ENCODE measurements at places on chromosomes 5 and 9.

DNA sequence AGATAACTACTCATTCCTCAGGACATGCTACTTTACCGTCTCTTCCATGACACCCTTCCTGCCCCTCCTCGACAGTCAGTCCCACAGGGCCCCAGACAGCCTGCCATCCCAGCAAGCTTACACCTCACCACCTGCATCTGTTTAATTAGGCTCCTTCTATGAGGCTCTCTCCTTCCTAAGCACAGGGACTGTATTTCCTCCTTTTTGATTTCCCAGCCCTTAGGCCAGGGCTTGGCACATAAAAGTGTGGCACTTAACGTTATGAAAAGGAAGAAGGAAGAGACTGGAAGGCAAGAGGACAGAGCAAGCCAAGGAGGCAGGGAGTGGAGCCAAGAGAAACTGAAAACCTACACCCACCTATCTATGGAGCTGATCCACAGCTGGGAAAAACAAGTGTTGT is 146.8 kb downstream of the SIL1 start:
- DNase-seq = no peak

DNA sequence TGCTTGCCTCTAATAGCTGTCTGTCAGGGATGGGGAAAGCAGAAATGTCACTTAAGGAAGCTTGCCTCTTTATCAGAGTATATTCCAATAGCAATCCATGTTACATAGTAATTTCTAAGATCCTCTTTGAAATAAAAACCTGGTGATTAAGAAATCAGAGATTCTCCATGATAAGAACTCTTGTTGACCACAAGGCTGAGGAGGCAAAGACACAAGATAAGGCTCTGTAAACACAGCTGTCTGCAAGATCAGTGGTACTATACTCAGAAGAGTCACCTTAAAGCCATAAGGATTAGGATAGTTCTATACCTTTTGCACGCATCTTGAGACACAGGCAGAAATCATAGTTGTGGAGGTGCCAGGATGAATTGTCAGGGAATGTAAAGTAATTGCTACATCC is 40.3 kb downstream of the HEXB start:
- no peak for DNase-seq

- no peak for DNase-seq
These were observed 11.3 kb upstream of the DTWD2 start for GRCh38 chr5:118999696-119000095.

DNA sequence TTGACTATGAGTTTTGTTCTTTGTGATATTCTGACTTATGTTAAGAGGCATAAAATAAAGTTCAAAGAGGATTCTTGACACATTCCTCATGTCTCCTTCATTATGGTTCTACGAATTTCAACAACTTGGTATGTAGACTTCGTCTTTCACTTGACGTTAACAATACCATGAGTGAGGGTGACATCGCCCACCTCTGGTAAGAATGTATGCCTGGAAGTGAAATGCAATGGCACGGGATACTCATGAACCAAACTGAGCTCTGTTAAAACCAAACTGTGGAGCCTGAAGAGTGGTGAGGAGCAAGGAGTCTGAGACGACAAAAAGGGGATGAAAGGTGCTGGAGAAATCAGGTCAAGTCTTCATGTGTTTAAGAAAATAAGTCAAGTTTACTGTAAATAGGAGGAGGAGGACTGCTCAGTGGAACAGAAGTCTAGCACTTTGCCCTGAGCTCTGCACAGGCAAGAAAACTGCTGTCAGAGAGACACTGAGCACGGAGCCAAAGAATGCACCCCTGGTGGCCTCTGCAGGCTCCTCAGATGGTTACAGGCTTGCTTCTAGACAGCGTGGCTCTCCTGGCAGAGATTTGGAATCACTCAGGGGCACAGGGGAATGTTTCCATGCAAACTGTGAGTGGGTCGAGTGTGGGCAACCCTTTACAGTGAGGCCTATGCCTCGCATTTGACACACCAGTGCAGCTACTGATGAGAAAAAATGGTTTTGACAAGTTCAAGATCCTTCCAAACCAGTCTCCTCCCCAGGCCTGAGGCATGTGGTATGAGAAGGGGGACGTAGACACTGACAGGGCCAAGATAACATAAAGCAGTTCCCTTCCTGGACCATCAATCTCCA is 470.1 kb downstream of the IRX1 start:
- no peak for DNase-seq

DNA sequence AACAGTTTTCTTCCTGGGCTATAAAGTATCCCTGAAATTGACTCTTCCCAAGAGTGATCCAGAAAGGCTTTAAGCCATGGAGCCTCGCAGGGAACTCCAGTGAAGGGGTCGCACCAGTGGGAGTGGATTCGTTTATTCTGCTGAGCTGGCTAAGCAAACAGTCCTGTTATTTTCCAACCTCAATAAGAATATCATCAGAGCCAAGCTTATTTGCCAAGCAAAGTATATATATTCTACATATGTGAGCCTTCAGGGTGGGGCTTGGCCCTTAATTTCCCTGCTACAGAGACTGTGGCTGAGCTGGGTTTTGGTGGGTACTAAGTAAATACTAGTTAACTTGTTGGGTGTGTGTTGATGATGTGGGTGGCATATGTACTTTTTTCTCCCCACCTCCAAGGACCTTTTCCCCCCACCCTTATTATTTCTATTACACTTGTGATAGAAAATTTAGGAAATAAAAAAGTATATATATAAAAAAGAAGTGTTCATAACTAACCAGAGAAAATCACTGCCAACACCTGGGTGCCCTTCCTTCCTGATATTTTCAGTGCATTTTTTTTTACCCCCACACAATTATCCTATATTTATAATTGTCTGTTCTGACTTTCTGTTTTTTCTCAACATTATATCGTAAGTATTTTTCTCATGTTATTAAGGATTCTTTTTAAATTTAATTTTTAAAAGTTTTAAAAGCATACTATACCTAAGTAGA is 5.3 kb downstream of the GSN start:
- peak; percentile 73 for DNase-seq

DNA sequence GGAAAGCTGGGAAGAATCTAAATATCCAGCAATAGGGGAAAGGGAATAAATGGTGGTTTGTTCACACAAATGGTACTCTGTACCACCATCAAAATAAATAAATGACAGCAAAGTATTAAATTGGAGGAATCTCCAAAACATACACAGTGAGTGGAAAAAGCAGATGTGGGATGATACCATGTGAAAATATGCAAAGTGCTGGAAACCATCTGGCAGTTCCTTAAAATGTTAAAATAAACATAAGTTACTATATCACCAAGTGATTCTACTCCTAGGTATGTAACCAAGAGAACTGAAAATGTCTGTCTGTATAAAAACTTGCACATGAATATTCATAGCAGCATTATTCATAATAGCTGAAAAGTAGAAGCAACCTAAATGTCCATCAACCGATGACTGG is 41.9 kb upstream of the TEX48 start:
- no peak for DNase-seq

DNA sequence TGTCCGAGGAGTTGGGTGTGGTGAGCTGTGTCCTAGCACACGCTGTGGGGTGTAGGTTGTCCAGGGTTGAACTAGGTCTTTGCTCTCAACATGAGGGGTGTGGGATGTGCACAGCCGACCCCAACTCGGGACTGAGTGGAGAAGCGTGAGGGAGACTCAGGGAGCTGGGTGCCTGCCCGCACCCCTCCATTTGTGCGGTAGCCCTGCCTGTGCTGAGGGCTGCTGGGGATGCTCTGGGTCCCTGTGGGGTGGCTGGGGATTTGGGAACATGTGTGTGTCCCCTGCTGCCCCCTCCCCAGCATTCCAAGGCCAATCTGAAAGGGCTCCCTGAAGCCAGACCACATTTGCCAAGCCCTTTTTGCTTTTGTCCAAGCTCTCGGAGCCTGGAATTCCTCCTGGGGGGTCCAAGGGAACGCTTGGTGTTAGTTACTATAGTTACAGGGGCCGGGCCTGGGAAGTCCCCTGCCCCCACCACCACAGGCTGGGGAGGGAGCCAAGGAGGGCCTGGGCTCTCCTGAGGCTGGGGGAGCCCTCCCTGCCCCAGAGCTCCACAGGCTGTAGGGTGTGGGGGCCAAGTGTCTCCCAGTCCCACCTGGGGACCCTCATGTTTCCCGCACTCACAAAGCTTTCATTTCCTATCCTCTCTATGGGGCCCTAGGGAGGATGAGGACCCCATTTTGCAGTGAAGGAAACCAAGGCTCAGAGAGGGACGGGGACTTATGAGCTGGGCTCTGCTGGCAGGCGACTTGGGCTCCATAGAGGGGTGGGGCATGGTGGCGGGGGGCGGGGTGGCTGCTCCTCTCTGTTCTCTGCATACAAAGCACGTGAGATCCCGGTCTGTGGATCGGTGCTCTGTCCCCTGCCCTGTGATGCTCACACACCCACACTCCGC is 1.1 kb downstream of the CRB2 start:
- DNase-seq = no peak

DNA sequence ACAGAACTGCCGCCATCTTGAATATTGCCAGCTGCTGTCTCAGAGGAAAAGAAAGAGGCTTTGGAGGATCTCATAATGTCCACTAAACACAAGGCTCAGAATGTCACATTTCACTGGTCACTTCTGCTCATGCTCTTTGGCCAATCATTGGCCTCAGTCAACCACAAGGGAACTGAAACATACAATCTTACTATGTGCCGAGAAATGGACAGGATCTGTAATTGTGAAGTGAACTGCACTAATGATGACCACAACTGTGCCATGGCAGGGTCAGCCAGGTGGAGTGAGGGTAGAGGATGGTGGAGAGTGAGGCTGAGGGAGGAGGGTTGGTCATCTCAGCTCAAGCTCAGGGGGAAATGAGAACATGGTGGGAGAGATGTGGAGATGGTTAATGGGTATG is 32.8 kb downstream of the GDNF start:
- DNase-seq = no peak

- DNase-seq = no peak
These were observed 135.1 kb upstream of the ICE1 start for GRCh38 chr5:5287419-5287818.

GRCh38 chr5:116296335-116297072 is 211.7 kb downstream of the COMMD10 start:
- no peak for DNase-seq

DNA sequence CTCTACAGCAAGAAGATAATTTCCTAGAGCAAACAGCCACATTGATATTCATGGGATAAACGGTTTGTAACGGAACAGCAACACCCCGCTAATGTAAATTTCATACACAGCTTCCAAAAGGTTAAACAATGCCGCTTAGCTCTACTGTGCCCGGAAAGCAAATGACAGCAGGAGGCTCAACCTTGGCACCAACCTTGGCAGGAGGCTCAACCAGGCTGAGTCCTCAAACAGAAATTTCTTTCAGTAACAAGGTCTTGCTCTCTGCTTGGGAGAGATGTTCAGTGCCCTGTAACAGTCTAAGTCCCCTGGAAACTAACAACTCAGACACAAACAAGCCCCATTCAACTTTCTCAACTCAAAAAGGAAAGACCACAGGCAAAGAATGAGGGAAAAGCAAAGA is 11.1 kb upstream of the PPP1R2B start:
- no peak for DNase-seq

DNA sequence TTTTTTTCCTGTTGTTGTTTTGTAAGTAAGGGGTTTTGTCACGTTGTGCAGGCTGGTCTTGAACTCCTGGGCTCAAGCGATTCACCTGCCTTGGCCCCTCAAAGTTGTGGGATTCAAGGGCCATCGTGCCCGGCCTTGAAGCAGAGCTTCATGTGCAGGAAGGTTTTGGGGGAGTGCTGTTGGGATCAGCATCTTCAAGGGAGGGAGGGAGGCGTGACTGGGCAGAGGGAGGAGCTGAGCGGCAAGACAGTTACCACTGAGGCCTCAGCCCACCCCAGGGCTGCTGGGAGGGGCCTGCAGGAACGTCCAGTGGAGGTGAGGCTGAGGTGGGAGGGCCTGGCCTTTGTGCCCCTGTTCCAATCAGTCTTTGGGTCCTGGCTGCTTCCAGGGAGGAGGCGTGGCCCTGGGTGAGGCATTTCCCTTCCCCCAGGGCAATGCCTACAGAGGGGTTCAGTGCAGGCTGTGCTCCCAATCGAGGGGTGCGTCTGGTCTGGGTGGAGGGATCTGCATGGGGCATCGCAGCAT is 21.4 kb downstream of the OR2V1 start:
- no peak for DNase-seq

- DNase-seq = no peak
These were observed 64.6 kb downstream of the WNK2 start for GRCh38 chr9:93248386-93249040.

DNA sequence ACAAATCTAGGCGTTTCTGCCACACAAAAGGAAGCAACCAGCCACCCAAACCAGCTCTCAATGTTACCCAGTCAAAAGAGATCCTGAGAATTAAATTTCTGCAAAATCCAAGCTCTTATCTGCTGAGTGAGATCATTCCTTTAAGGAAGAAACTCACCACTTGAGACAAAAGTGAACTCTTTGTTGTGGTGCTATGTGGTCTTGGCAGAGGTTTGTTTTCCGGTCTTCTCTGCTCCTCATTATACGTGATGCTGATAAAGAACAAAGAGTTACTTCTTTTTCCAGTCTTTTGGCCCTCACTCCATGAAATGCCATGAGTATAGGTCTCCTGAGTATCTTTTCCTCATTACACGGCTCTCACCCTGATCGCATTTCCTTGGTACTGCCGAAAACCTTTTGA is 82.1 kb downstream of the PRKACG start:
- no peak for DNase-seq

DNA sequence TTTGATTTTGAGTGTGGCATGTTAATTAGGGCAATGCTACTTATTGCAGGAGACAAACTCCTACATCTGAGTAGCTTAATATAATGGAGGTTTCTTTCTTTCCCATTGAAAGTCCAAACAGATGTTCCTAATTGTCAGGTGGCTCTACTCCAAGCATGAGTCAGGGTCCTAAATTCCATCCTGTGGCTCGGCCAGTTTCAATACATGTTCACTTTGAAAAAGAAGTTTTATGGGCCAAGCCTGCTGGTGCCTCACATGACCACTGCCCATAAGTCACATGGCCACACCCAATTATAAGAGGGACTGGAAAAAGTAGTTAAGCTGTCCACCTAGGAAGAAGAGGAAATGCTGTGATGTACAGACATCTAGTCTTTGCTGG is 170.4 kb downstream of the ARRDC3 start:
- DNase-seq = no peak

DNA sequence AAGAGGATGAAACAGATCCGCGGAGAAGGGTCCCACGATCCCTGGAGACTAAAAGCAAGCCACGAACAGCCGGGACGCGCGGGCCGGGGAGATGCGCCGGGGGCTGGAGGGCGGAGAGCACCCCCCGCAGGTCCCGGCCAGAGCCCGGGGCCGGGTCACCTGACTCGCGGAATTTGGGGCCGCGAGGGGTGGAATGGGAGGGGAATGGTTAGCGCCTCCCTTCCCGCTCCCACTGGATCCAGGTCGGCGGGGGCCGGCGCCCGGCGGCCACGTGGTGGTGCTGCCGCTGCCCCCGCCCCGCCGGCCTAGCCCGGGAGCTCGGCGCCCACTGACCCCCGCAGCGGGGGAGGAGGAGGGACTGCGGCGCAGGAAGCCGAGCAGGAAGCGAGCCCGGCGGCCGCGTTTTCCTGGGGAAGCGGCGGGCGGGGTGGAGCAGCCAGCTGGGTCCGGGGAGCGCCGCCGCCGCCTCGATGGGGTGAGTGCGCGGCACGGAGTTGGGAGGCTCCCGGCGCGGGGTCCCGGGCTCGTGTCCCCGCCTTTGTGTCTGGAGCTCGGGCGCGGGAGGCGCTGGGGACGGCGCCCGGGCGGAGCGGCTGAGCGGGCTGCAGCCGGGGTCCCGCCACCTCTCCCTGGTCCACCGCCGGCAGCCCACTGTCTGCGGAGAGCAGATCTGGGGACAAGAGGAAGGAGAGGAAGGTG is at the start of gene RAI14:
TSS of gene RAI14 (plus strand) at position 328 of the 699 bp plus-strand sequence. CDS start 30,592 bp downstream, outside the sequence.
- DNase-seq = peak; percentile 27
